Occipital lobe (tissue), 3 donors: ENCODE measurements at places on chromosomes 12 and 14. TPM values are rescaled to one million over a fixed set of nuclear protein-coding genes. Genes with fewer than 3 reads are reported as not detected.

- no peak for DNase-seq
These were observed 910.1 kb downstream of the GALC start for GRCh38 chr14:87082917-87083316.

Gene TMCC3
- total RNA-seq, result 8.7 TPM

Gene KRT77
- not detected for total RNA-seq

Gene UTP20
- total RNA-seq, result 19.7 TPM
